ENCODE measurements at places on chromosomes 3 and 15.

GRCh38 chr3:67662733-67663132 is 8.3 kb upstream of the SUCLG2 start:
- no peak for DNase-seq

DNA sequence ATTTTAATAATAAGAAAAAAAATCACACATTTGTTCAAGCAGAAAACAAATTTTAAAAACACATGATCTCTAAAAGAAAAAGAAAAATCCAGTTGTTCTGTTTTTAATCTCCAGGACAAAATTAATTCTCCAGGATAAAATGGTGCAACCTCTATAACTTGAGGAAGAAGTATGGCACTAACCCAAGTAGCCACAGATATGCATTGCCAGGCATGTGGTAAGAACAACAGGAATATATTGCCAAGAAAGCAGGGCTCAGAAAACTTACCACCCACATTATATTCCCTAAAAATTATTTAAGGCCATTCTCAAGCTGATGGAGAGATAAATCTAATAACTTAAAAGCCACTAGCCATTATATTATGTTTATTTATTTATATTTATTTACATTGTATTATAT is 295.7 kb upstream of the TMCO5A start:
- DNase-seq = no peak

DNA sequence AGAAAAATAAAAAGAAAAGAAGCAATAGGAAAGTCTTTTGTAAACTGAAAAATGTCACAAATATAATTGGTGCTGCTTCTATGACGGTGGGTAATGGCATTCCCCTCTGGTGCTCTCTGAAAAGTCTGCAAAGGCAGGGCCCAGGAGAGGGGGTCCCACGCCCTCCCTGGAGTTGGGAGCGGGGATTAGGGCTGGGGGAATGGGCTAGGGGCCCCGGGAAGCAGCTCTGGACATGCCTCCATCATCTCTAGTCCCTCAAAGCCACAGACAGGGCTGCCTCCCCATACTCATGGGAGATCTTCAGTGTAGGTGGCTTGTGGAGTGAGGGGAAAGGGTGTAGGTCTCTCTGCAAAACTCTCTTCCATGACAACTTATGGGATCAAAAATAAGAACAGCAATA is 7.8 kb upstream of the RHCG start:
- no peak for DNase-seq

DNA sequence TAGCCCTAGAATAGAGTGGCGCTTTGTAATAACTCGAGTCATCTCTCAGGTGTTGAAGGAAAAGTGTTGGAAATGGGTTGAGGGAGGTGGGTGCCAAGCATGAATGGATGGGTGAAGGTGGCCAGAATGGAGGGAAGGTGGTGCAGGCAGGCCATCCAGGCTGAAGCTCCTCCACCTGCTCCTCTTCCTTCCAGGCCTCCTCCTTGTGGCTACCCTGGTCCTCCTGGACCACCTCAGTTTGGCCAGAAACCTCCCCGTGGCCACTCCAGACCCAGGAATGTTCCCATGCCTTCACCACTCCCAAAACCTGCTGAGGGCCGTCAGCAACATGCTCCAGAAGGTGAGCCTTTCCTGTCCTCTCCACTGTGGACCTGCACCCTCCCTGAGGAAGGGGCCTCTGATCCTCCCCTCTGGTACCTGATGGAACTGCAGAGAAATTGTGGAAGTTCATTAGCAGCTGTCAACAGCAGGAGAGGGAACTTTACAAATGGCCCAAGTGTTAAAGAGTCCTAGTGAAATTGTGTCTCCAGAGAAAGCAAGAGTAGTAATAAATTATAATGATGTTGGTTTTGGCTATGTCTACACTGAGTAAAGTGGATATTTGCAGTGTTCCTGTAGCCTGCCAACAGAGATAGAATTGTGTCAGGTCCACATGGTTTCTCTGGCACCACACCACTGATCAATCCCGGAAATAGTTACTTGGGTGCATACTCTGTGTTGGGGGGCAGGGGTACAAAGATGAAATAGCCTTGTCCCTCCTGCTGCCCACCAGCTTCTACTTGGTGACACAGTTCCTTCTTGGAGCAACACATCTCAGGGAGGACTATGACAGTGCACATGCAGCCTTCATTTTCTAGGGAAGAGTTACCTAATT is 1.6 kb downstream of the IL12A start:
- no peak for DNase-seq

- no peak for DNase-seq
Measured at GRCh38 chr3:79874646-79875045, 106.8 kb upstream of the ROBO1 start.

DNA sequence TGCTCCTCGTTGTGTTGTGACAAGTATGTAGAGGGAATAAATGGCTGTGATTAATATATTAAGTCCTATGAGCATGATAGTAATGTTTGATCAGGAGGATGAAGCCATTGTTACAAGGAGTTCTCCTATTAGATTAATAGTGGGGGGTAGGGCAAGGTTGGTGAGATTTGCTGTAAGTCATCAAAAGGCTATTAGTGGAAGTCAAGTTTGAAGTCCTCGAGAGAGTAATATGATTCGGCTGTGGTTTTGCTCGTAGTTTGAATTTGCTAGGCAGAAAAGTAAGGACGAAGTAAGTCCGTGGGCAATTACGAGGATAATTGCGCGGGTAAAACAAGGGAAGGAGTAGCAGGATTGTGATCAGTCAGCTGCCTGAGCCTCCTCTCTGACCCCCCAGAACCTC is 26.0 kb upstream of the BUB1B start:
- no peak for DNase-seq

GRCh38 chr15:69627548-69628158 is 175.0 kb downstream of the RPLP1 start:
- no peak for DNase-seq

DNA sequence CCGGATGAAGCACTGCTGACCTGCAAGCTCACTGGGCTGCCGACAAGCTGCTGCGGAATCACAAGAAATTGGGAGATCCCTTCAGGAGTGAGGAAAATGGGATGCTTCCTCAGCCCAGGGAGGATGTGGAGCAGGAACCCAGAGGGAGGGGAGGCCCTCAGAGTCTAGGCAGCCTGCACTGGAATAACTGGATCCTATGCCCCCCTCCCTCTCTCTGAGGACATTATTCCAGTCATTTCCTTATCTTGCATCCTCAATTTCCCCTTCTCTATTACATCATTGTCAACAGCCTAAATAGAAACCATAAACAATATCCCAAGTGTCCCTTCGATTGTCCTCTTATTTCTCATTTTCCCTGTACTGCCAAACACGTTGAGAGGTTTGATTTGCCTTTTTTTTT is 169.0 kb downstream of the OPA1 start:
- no peak for DNase-seq

GRCh38 chr3:17518189-17519059 is 224.0 kb downstream of the TBC1D5 start:
- DNase-seq = no peak

DNA sequence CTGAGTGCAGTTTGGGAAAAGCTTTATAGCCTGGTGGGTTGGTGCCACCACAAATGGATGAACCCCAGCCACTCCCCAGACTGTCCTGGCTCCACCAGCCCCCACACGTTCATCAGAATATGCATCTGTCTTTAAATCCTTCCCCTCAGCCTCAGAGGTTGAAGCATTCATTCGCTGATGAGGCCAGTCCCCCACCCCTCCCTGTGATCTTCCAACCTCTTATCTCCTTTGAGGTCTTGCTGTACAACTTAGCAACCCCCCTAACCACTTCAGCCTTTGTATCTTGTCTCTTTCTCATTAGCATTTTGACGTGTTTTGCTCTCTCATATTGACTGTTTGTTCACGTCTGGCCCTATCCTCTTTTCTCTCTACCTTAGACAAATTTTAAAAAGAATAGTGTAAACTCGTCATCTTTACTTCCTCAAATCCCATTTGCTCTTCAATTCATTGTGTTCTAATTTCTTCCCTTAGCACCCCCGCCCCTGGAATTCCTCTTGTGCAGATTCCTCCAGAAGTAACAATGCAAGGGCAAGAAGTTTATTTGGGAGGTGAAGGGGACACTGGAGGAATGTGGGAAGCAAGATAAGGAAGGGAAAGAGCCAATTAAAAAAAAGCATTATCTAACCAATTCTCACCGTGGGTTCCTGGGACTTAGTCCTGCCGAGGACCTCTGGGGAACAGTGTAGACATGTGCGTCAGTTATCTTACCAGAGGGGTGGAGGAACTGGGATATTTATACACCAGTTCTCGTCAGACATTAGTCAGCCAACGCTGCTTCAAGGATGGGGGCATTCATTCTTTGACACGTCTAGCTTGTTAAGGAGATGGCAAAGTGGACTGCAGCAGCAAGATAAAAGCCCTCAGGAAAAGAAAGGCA is 38.6 kb downstream of the MOBP start:
- no peak for DNase-seq

GRCh38 chr3:114554731-114555130 is 260.9 kb downstream of the TIGIT start:
- no peak for DNase-seq

DNA sequence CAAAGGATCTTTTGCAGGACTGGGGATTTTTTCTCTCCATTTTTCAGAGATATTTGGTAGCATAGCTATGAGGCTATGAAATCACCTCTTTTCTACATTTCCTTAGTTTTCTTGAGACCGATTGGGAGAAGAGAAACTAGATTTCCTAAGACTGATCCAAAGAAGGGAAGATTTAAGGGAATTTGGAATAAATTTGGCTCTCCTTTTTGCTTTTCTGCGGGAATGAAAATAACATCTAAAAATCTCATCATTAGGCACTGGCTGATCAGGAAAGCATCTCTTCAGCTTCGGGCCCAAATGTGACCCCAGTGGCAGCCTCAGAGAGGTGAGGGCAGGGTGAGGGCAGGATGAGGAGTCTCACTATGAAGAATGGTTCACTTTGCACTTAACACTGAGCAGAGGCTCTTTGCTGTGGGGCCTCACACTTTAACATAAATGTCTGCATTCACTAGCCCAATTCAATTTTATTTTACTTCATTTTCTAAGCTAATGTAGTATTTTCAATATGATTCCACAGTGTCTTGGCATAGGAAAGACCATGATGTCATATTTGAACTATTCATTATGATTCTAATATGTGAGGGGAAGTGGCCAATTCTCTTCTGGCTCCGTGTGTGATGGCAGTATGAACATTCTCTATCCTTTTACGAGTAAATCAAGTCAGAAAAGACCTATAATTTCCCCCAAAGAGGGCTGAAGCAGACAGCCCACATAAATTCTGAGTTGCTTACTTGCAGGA is 193.2 kb downstream of the MEX3B start:
- no peak for DNase-seq

- no peak for DNase-seq
Measured at GRCh38 chr15:94277485-94277884, 46.1 kb downstream of the MCTP2 start.

DNA sequence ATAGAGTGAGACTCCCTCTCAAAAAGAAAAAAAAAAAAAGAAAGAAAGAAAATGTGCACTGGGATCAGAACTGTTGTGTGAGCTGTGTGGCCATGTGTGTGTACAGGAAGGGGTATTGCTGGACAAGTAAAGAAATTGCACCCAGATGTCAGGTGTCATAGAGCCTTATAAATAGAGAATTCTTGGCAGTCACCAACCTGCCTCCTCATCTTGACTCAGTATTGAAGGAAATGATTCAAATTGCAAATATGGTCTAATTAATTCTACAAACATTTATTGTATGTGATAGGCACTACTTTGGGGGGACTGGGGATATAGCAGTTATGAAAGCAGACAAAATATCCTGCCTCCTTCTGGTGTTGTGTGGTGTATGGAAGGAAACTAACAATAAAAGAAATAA is 243.8 kb upstream of the TTC14 start:
- DNase-seq = no peak

DNA sequence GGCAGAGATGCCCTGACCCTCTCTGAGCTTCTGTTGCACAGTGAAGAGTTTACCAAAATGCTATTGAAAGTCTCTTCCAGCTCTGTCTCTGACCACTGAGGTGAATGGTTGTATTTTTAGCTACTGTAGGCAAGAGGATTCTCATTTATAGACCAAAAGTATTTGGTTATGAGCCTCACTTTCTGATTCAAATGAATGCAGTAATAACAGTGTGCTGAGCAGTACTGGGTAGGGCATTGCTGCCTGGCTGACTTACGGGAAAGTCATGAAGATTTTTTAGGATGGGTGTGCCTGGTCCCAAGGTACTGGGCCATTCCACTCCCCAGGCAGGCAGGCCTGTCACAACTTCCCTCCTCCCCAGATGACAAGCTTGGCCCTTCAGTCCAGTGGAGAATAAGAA is 15.5 kb downstream of the PLA1A start:
- DNase-seq = no peak

GRCh38 chr3:156483002-156483401 is 71.9 kb downstream of the SSR3 start:
- DNase-seq = no peak

- no peak for DNase-seq
Measured at GRCh38 chr3:18840535-18841137, 307.7 kb upstream of the KCNH8 start.

- DNase-seq = no peak
Measured at GRCh38 chr3:152287898-152288576, 19.3 kb downstream of the MBNL1 start.

Measured in right atrium auricular region (tissue), 2 donors.